ENCODE measurements at places on chromosomes 12 and 14.
A peak's percentile ranks its signal among the peaks of the same experiment; 100 is the strongest.

DNA sequence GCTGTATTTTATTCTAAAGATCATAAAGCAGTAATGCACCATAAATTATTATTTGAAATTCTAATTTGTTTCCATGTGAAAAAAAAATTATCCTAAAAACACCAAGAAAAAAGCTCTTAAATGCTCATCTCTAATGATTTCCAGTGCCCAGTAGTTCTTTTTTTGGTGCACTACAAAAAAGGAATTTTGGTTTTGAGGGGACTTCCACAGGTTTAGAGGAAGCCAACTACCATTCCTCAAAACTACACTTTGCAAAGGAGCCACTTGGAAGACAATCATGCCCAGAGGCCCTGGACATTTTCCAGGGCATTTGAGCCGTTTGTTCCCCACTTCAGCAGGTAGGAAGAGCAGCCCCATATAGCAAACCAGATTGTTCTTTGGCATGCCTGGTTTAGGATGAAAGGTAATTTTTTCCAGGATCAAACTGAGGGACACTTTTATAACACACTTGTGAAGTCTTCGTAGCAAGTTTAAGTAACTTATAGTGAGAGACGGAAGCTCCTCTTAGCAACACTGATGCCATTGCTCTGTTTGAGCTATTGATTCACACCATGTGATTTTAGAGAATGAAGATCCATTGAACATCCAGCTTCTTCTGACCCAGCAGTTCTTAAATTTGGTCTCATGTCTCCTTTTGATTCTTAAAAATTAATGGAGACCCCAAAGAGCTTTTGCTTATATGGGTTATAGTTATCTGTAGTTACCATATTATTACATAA lies 187.9 kb downstream of the ETV6 start:
- DNase-seq: no peak

GRCh38 chr12:62249419-62249818 lies 10.8 kb upstream of the USP15 start:
- DNase-seq: no peak

GRCh38 chr12:7107636-7108002 lies 1.4 kb downstream of the C1RL start:
- no peak for DNase-seq

DNA sequence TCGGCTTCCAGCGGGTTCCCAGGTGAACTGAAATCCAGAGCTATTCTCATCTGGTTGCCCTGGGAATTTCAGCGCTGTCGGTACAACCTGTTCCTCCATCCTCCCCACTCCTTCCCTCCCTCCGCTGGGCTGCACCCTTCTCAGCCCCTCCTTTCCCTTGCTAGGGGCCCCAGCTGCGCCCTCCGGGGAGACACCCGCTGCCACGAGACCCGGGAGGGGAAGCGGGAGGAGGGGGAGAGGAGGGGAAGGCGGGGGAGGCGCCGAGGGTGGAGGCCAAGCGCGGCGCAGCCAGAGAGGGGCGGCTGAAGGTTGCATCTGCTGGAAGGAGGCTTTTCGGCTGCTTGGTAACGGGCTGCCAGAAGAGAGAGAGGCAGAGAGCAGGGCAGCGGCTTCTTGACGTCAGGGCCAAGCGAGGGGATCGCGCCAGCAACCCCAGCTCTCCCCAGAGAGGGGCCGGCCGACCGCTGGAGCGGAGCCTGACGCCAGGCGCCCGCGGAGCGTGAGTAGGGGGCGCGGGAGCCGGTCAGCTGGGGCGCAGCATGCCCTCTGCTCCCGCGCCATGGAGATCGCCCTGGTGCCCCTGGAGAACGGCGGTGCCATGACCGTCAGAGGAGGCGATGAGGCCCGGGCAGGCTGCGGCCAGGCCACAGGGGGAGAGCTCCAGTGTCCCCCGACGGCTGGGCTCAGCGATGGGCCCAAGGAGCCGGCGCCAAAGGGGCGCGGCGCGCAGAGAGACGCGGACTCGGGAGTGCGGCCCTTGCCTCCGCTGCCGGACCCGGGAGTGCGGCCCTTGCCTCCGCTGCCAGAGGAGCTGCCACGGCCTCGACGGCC lies at the start of gene KCNA5:
KCNA5 (plus strand) TSS at position 291 of the 831 bp plus-strand sequence; CDS start at position 560, 269 bp downstream.
- no peak for DNase-seq

DNA sequence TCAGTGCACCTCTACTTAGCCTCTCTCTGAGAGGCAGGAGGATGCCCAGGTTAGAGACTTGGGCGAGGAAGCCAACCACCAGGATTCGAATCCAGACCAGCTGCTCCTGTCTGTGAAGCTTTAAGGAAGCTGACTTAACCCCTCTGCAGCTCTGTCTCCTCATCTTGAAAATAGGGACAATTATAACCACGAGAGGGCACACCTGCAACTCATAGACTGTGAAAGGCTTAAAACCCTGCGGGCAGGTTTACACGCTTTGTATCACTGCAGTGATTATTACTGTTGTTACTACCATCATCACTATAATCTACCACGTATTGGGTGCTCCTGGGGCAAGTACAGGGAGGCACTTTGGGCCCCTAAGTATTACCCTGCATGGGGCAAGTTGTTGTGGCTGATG lies 379.8 kb downstream of the VRK1 start:
- peak; percentile 10 for DNase-seq

GRCh38 chr12:122081697-122082221 lies 3.2 kb downstream of the MLXIP start:
- DNase-seq: no peak

DNA sequence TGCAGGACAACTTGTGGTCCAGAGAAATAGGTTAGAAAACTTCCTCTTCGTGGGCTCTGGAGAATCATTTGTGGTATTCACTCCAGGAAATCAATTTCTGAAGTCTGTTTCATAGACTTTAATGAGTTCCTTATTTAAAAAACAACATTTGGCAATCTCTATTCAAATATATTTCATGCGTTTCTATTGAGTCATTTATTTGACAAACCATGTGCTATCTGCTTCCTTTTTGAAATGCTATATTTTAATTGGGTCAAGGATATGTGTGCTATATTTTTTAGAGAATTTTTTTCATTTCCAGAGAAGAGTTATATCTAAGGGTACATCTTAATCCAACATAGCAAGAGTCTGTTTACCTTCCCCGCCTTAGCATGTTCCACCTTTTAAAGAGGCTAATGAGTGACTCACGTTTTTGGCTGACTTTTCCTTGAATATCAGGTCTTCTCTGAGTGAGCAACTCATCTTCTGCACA lies 252.4 kb upstream of the EGLN3 start:
- no peak for DNase-seq

DNA sequence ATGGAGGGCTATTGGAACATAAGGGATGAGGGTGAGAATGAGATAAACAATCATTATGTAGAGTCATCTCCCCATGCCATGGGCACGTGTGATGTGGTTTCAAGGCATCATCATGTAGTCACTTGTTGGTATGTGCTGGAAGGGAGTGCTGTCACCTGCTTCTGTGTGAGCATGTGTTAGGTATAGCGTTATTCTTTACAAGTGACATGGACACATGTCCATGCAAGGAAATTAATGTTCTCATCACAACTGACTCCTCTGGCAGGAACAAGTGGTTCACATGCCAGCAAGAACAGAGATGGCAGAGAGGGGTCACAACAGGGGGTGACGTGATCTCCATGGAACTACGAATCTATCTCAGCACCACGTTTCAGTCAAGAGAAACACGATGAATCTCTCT lies 815.8 kb downstream of the BCL11B start:
- DNase-seq: no peak

DNA sequence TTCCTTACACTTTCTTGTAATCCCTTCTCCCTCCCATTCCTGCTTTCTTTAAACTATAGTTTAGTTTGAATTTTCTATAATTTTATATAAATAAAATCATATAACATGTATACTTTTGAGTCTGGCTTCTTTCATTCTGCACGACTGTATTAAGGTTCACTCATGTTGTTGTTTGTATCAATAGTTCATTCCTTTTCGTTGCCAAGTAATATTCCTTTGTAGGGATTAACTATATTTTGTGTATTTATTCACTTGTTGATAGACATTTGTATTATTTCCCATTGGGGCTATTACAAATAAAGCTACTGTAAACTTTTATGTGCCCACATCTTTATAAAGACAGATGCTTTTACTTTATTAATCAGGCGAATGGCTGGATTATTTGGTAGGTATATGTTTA lies 39.4 kb upstream of the TBC1D15 start:
- DNase-seq: no peak

DNA sequence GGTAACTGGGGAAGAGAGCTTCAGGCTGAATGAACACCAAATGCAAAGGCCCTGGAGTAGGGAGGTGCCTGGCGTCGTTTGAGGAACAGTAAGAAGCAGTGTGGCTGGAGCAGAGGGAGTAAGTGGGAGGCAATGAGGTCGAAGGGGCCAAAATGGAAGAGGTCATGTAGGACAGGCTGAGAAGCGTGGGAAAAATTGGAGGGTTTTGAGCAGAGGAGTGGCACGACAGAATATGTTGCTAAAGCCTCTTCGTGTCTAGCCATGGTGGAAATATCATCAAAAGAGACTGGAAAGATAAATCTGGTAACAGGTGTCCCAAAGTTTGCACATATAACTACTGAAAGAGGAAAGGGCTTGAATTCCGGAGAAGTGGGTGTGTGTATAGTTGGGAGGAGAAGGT lies 1.9 kb downstream of the TRIM9 start:
- no peak for DNase-seq

- no peak for DNase-seq
Observed at GRCh38 chr12:54689984-54690383, 41.8 kb upstream of the DCD start.

DNA sequence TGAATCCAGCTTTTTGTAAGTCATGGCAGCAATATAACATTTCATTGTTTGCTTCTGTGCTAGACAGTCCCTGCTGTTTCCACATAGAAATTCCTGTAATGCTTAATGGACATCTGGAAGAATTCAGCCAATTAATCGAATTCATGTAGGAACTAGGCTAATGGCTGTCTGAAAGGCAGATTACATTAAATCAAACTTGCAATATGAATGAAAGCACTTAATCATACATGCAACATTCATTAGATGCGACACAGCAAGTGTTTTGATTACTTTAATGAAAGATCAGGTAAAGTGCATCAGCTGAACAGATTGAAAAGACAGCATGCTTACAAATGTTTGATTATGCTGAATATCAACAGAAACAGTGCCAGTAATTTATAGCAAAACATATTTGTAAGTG lies 24.1 kb upstream of the INSM2 start:
- no peak for DNase-seq

DNA sequence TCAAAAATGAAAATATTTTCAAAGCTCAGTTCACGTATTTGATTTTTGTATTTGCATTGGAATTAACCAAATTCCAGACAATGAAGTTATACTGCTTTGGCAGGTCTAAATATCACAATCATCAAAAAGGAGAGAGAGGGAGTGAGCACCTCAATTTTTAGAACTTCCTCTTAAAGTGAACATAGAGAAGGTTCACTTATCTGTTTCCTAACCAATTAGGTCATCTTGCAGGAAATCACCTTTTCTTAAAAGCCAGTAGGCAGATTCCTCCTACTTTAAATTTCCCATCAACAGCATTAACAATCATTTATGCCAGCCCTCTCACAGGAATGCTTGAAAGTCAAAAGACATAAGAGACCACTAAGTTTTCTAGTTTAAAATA lies 388.7 kb downstream of the ZFP36L1 start:
- no peak for DNase-seq

GRCh38 chr12:65668981-65669695 lies 155.1 kb upstream of the HMGA2 start:
- DNase-seq: no peak

DNA sequence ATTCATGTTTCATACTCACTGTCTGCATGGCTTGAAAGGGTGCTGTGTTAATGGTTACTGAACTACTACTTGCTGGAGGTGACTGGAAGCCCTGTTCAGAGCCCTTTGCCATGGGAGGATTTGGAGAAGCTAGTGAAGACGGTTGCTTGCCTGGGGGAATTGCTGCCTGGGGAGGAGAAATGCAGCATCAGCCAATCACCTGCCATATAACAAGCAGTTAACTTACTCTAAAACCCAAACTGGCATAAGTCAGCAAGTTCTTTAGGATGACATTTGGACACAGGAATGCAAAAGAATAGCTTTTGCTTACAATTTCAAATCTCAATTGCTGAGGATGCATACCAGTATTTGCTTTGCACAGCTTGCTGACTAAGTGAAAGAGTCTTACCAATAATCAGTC lies 23.4 kb upstream of the IPO8 start:
- DNase-seq: no peak

DNA sequence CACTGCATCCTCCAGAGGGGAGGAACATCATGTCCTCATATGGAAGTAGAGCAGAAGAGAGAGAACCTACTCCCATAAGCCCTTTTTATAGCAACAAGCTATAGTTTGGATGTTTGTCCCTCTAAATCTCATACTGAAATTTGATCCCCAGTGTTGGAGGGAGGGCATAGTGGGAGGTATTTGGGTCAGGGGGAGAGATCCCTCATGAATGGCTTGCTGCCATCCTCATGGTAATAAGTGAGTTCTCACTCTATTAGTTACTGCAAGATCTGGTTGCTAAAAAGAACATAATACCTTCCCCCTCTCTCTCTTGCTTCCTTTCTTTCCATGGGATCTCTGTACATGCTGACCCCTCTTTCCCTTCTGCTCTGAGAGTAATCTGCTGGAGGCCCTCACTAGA lies 93.9 kb downstream of the RPAP3 start:
- DNase-seq: no peak

GRCh38 chr14:105050551-105050897 lies 14.7 kb downstream of the GPR132 start:
- DNase-seq: no peak

DNA sequence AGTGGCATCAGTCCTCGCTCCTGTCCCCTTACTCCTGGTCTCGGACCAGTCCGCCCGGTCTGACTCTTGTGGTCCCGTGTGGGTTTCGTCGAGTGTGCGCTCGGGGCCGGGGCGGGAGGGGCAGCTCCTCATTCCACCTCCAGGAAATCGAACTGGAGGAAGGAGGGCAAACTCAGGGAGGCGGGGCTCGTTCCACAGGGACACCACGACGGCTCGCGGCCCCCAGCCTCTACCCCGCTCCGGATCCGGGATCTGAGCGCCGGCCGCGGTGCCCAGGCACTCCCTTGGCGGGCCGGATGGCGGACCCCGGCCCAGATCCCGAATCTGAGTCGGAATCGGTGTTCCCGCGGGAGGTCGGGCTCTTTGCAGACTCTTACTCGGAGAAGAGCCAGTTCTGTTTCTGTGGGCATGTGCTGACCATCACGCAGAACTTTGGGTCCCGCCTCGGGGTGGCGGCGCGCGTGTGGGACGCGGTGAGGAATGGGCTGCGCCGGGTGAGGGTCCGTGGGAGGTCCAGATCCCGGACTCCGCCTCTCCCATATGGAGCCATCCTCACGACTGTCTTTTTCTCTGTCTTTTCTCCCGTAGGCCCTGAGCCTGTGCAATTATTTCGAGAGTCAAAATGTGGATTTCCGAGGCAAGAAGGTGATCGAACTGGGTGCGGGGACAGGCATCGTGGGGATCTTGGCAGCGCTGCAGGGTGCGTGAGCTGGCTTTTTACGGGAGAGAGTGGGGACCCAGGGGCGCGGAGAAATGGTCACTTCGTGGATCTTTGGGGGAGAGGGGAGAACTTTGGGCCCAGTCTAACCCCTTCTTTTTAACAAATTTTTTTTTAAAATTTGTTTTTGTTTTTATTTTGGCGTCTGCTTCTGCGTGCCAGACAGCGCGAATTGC lies at the start of gene EEF1AKMT3:
EEF1AKMT3 (plus strand) TSS at position 186 of the 894 bp plus-strand sequence; CDS start at position 297, 111 bp downstream.
- DNase-seq: no peak

DNA sequence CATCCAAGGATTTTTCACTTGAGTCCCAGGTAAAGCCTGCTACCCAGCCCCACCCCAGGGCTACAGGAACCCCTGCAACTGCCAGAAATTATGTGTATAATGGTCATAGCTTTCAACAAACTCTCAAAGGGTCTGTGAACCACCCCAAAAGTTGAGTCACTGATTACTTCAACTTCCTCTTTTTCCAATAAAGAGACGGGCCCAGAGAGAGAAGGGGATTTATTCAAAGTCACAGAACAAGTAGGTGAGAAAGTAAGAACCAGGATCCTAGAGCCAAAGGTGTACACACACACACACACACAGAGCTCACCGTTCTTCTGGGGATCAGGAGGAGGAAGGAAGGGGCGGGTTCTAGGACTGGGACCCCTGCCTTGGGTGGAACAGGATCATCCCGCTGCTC lies 4.8 kb upstream of the ITPK1 start:
- DNase-seq: no peak
